ENCODE measurements at places on chromosomes 13 and 19. TPM values are rescaled to one million over a fixed set of nuclear protein-coding genes. Genes with fewer than 3 reads are reported as not detected.

Gene LGALS14
- not detected for polyA plus RNA-seq

Gene TEX26
- not detected for polyA plus RNA-seq

Gene NLRP5
- polyA plus RNA-seq: not detected

Gene GIPR
- polyA plus RNA-seq: not detected

Gene SOX1
- not detected for polyA plus RNA-seq

- H3K36me3 ChIP-seq: no peaks in the 10 kb centered on the region
- no peaks in the 10 kb centered on the region for H3K27me3 ChIP-seq
- DNase-seq: no peak
- H3K4me3 ChIP-seq: no peak overlapping the region
- no peaks in the 10 kb centered on the region for H3K4me1 ChIP-seq
Observed at GRCh38 chr13:64057372-64058020, 2641.8 kb upstream of the PCDH20 start.

DNA sequence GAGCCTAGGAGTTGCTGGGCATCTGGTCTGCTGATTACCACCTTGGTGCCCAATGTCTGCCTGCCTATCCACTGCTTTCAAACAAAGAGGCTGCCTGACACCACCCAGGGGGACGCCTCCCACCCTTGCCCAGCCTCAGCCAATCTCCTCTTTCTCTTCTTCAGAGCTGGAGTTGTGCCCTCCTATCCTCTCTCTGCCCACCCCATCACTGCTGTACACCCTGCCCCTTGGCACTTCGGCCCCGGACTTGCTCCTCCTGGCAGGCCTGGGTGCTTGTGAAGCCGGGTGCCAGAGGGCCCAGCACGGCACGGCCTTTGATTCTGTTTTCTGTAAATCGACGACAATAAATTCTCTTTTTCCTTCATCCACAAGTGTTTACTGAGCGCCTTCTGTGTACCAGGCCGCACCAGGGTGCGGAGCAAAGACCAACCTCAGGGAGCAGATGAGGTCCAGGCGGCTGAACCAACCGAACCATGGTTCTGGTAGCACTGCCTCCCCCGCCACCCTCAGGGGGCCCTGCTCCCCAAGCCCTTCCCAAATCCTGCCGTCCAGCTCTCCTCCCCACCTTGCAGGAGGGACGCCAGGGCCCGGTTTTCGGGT, 5.0 kb downstream of the RNF225 start:
- H3K4me3 ChIP-seq: peak overlapping the region; percentile 89
- no peak for DNase-seq
- peaks cover 20% of the 10 kb centered on the region for H3K4me1 ChIP-seq
- H3K27ac ChIP-seq: no peak overlapping the region

DNA sequence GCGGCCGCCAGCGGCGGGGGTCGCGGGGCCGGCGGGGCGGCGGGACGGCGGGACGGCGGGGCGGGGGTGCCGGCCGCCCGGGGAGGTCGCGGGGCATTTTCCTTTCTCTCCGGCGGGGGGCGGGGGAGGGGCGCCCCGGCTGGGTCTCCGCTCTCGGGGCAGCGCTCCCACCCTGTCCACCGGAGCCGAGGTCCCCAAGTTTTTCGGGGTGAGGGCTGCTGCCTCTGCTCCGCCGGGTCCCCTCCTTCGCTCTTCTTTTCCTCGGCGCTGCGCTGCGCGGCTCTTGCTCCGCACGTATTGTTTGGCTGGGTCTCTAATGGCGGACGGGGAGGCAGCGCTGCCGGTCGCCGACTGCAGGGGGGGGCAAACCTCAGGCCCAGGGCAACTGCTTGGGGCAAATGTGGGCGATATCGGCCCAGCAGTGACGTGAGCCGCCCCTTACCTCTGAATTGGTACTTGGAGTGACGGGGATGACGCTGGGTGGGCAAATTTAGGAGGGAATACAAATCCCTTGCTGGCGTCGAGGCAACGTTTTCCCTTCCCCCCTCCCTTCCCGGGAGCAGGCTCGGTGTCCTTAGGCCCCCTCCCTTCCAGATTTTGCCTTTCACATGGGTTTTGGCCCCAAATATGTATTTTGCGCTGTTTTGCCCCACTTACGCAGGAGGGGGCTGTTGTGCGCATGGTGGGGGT, 759 bp downstream of the ZMYM2 start:
- peaks cover 38% of the 10 kb centered on the region for H3K4me1 ChIP-seq
- H3K27ac ChIP-seq: peak overlapping the region; percentile 99
- no peaks in the 10 kb centered on the region for H3K27me3 ChIP-seq
- peak; percentile 84 for DNase-seq
- H3K36me3 ChIP-seq: no peaks in the 10 kb centered on the region

DNA sequence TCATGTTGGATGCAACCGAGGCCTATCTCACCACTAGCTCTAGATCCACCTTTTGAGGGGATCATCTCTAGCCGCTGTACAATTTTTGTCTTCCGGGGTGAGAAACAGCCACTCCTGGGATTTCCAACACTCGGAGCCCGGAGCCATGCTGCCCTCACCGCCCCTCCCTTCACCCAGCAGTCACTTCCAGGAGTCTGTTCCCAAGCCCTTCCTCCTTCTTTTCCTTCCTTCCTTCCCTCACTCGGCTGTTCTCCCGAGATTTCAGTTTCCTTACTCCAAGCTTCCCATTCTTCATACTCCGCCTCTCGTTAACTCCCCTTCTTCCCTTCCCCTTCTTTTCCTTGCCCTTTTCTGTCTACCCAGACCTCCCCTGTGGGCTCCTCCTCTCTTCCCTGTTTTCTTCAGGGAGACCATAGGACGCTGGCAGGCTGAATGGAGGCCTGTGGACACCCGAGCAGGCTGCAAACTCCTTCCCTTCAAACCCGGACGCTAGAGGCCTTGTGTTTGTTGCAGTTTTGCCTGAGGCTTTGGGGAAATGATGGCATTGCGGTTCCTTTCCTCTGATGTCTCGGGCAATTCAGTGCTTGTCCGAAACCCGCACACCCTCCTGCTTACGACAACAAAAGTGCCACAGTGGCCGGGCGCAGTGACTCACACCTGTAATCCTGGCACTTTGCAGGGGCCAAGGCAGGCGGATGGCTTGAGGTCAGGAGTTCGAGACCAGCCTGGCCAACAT, 96.0 kb downstream of the CAB39L start:
- H3K4me3 ChIP-seq: no peak overlapping the region
- no peak overlapping the region for H3K27ac ChIP-seq
- H3K36me3 ChIP-seq: peaks cover 5% of the 10 kb centered on the region
- H3K27me3 ChIP-seq: peaks cover 3% of the 10 kb centered on the region
- H3K4me1 ChIP-seq: peaks cover 11% of the 10 kb centered on the region

DNA sequence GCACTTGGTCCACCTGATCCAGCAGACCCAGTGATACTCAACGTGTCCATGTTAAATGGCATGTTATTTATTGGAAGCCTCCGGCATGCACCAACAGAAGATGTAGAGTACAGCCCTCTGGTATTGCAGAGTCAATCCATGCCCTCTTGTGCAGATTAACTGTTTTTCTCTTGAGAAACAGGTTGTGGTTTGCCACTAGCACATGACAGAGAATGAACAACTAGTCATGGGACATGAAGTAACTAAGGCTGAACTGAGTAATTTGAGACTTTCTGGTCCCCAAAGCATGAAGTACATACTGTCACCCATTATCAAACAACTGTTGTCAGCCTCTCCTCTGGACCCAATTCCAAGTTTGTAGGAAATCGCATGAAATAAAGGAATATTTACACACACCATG, 3.2 kb downstream of the ZNF562 start:
- no peak overlapping the region for H3K4me3 ChIP-seq
- peaks cover 36% of the 10 kb centered on the region for H3K4me1 ChIP-seq
- peaks cover 1% of the 10 kb centered on the region for H3K27me3 ChIP-seq
- peaks cover 57% of the 10 kb centered on the region for H3K36me3 ChIP-seq
- DNase-seq: no peak
- no peak overlapping the region for H3K27ac ChIP-seq

DNA sequence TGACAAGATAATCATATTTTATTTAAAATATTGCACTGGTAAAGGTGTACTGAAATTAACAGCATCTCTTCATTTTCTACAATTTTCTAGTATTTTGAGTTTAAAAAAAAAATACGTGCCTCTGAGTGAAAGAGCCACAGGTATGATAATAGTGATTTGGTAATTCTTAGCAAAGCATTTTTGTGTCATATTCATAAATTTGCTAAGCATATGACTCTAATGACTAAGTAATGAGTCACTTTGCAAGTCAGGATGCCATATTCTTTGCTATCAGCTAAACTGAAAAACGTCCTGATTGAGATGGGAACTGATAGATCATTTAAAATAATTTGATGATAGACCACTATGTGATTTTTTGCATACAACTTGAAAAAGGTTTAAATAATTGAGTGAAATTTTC, 136.1 kb upstream of the IRS2 start:
- no peak for DNase-seq
- H3K4me3 ChIP-seq: no peak overlapping the region
- peaks cover 18% of the 10 kb centered on the region for H3K27me3 ChIP-seq
- H3K4me1 ChIP-seq: no peaks in the 10 kb centered on the region

DNA sequence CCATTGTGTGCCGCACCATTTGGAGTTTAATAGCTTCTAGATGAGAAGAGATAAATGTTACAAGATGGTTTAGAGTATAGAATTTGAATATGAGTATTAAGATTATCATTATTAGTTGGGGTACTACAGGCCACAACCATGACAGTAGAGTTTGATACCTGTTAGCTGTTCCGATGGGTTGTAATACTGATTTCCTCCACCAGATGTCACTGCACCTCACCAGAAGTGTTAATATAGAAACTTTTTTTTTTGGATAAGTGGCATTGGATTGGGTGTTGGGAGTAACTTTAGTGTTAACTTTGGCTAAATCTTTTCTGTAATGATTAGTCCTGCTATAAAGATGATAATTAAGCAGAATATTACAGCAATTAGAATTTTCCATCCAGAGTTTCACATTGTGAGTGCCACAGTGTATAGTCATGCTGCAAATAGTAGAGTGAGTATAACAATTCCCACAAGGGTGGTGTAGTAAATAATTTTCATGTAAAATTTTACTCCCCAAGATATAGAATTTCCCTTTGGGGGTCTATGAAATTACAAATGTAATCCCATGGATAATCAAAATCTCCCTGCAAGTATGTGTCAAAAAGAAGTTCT, 56.3 kb downstream of the PSG3 start:
- no peak overlapping the region for H3K27ac ChIP-seq
- peaks cover 3% of the 10 kb centered on the region for H3K27me3 ChIP-seq
- H3K36me3 ChIP-seq: peaks cover 37% of the 10 kb centered on the region
- no peak for DNase-seq

- H3K36me3 ChIP-seq: no peaks in the 10 kb centered on the region
- DNase-seq: no peak
- H3K4me3 ChIP-seq: no peak overlapping the region
Observed at GRCh38 chr19:31135841-31136240, 213.4 kb downstream of the TSHZ3 start.

DNA sequence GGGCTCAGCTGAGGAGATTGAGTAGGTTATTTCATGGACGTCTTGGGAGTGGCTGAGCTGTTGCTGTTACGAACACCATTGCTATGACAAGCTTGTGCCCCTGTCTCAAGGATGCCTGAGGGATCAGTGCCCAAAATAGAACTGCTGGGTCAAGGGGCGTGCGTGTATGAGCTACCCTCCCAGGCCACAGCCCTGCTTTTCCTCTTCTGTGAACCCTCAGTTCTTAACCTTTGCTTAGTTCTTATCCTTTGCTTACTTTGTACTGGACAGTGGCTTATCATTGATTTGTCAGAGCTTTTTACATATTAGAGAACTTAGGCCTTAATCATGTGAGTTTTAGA, 9.0 kb downstream of the ARHGAP45 start:
- H3K4me3 ChIP-seq: peak overlapping the region; percentile 96
- H3K27ac ChIP-seq: peak overlapping the region; percentile 98
- peaks cover 62% of the 10 kb centered on the region for H3K4me1 ChIP-seq
- peak; percentile 35 for DNase-seq

GRCh38 chr13:78060966-78061365, 142.3 kb upstream of the EDNRB start:
- H3K27ac ChIP-seq: no peak overlapping the region
- no peak overlapping the region for H3K4me3 ChIP-seq
- H3K27me3 ChIP-seq: no peaks in the 10 kb centered on the region

GRCh38 chr13:110294146-110294545, 12.8 kb downstream of the COL4A1 start:
- H3K4me3 ChIP-seq: no peak overlapping the region
- H3K36me3 ChIP-seq: no peaks in the 10 kb centered on the region

DNA sequence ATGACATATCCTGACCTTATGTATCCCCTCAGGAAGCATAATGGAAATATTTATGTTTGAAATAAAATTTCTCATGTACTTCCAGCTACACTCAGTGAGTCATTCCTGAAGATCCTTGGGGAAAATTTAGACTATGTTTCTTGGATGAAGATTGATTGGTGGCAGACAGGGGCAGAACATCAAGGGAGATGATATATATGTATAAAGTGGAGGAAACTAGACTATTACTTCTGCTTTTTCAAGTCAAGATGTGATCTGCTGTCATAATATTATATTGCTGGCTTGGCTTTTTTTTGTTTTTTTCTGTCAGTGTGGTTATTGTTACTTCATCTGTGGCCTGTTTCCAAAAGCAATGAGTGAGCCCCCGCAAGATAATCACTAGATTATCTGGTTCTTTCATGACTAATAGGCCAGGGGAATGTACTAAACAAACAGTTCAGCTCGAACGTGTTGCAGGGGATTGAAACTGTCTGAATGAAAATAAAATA, 87.2 kb upstream of the TNFSF11 start:
- H3K4me1 ChIP-seq: no peaks in the 10 kb centered on the region
- no peak overlapping the region for H3K27ac ChIP-seq
- H3K27me3 ChIP-seq: no peaks in the 10 kb centered on the region
- H3K4me3 ChIP-seq: no peak overlapping the region
- no peaks in the 10 kb centered on the region for H3K36me3 ChIP-seq

DNA sequence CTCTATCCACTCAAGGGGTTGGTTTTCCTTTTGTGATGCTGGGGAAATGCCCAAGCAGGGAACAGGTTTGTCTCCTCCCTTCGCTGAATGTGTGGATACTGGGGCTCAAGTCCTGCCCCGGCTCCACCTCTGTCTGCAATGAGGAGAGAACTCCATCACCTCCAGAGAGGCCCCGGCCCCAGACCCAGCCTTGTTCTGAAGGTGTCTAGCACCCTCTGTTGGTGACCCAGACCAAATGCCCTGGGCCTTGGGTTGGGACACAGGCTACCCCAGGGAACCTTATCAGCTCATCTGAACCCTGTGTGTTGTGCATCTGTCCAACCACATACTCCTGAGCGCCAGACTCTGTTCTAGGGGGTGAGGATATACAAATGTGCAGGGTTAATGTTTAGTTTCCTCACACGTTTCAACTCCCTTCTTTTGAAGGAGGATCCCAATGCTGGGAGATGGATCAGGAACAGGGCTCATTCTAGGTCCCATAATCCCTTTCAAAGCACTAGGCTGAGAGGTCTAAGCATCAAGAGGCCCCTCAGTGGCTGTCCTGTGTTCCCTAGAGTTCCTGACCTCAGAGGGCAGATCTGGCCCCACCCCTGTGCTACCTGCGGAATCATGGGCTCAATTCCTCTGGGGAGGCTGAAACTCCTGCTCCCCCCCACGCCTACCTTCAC, 112.5 kb upstream of the SLC7A1 start:
- H3K27ac ChIP-seq: no peak overlapping the region
- H3K4me1 ChIP-seq: no peaks in the 10 kb centered on the region
- H3K36me3 ChIP-seq: no peaks in the 10 kb centered on the region
- peaks cover 11% of the 10 kb centered on the region for H3K27me3 ChIP-seq
- DNase-seq: no peak

Data from naive thymus-derived CD8-positive, alpha-beta T cell (primary cell).